ENCODE measurements at places on chromosomes 11 and 22.
A peak's percentile ranks its signal among the peaks of the same experiment; 100 is the strongest.

DNA sequence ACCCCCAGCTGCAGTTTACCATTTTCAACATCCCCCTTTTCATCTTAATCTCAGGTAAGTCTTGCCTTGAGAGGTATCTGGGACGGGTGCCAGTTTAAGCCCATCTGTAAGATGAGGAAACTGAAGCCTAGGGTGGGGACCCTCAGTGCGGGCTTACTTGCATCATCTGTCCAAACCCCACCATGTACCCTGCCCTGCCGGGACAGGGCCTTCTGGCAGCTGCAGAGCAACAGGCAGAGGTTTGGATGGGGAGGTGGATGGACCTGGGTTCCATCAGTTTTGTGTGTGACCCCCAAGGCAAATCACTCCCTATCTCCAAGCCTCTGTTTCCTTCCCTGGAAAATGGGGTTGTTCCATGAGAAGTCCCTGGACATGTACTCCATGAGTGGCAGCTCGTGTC, 67.5 kb downstream of the MN1 start:
- no peak for DNase-seq

- DNase-seq, result no peak
Observed at GRCh38 chr11:3981084-3981633, 113.4 kb upstream of the RRM1 start.

DNA sequence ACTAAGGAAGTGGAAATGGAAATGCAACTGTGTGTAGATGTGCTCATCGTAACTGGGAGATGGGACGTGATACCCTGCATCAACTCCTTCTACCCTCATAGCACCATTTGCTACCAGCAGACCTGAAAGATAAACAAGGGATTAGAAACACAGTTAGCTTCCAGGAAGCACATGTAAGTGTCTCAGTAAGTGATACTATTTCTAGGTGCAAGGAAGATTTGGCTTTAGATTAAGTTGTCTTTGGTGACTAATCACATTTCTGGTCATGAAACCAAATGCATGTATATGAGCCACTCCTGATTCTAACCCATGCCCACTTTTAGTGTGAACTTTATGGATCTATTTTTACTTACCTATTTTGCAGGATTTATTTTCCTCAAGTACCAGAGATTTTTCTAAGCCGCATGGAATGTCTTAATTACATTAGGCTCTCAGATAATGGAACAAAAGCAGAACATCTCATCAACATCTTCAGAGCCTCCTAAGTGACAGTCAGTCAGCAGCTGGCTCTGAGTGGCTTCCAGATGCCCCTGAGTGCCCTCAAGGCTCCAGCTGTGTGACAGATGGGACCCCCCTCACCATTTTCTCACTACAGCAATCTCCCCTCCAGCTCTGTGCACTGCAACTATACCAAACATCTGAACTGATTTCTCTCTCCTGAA, 21.2 kb downstream of the SLC5A12 start:
- DNase-seq, result no peak

GRCh38 chr11:58004664-58005063, 19.0 kb upstream of the OR9Q1 start:
- no peak for DNase-seq

DNA sequence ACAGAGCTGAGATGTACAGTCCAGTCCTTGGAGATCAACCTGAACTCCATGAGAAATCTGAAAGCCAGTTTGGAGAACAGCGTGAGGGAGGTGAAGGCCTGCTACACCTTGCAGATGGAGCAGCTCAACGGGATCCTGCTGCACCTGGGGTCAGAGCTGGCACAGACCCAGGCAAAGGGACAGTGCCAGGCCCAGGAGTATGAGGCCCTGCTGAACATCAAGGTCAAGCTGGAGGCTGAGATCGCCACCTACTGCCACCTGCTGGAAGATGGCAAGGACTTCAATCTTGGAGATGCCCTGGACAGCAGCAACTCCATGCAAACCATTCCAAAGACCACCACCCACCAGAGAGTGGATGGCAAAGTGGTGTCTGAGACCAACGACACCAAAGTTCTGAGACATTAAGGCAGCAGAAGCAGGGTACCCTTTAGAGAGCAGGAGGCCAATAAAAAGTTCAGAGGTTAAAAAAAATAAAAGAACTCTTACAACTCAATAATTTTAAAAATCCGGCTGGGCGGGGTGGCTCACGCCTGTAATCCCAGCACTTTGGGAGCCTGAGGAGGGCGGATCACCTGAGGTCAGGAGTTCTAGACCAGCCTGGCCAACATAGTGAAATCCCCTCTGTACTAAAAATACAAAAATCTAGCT, 69.9 kb upstream of the RTL6 start:
- DNase-seq, result peak; percentile 30

GRCh38 chr22:42459287-42460063, 27.3 kb upstream of the NFAM1 start:
- DNase-seq, result no peak

DNA sequence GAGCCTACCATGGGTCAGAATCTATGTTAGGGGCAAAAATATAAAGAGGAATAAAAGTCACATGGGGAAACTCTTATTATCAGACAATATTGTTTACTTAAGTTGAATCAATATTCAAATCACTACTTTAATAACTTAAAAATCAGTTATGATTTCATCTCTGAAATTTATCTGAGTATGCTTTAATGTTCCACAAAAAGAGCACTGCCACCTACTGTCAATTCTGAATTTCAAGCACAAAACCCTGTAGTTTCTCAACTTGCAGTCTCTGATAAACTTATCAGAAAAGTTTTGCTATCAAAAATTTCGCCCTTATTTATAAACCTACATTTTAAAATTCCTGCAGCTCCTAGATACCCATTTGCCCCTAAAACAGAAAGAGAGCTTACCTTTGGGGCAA, 47.3 kb downstream of the RDX start:
- DNase-seq, result peak; percentile 5

GRCh38 chr11:66412110-66412509, 8.7 kb upstream of the NPAS4 start:
- no peak for DNase-seq

GRCh38 chr11:120039039-120039438, 98.9 kb downstream of the TRIM29 start:
- DNase-seq, result no peak

DNA sequence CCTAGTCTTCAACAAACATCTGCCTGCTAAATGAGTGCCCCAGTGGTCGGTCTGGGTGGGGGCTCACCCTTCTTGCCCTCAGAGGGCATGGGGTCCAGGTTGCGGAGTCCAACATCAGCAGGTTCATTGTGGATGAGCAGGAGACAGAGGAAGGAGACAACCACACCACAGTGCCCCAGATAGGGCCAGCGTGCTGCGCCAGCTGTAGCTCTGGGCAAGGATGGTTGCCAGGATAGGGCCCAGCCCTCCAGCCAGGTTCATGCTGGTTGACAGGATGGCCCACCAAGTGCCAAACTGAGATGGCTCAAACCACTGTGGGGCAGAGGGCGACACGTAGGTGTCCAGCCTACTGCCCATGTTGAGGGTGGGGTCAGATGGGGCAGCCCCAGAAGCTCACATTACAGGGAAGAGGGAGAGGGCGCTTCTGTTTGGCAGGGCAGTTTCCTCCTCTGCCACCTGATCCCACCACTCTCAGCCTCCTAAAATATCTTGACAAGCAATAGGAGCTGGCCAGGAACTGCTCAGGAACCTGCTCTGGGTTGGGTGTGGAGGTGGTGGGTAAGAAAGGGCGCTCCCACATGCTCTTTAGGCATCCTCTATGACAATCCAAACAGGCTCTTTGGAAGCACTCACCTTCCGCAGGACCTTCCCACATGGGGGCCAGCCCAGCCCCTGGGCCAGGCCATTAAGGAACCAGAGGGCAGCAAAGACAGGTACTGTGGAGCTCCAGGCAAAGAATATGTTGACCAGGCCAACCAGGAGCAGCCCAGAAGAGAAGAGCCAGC, 2.9 kb downstream of the SLC37A4 start:
- DNase-seq, result no peak

GRCh38 chr11:1770528-1770927, 6.8 kb upstream of the CTSD start:
- no peak for DNase-seq

DNA sequence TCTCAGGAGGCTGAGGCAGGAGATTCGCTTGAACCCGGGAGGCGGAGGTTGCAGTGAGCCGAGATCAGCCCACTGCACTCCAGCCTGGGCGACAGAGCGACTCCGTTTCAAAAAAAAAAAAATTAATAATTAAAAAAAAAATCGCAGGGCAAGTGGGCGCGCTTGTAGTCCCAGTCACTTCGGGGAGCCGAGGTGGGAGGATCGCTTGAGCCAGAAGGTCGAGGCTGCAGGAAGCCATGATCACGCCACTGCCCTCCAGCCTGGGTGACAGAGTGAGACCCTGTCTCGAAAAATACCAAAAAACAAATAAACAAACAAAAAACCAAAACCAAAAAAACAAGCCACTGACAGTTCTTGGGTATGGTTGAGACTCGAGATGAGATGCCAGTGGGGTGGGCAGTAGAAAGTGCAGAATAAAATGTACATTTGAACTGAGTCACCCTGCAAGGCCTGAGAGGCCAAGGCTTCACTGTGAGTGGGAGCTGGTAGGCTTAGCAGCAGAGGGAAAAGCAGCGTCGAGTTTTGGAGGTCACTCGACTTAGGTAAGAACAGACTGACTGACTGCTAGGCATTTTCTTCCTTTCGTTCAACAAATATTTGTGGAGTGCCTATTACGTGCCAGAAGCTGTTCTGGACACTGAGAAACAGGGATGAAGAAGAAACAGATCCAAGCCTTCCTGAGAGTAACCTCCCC, 635 bp upstream of the LDHA start:
- DNase-seq, result peak; percentile 95

- DNase-seq, result peak; percentile 45
Observed at GRCh38 chr22:20946080-20946986, 20.7 kb upstream of the AIFM3 start.

DNA sequence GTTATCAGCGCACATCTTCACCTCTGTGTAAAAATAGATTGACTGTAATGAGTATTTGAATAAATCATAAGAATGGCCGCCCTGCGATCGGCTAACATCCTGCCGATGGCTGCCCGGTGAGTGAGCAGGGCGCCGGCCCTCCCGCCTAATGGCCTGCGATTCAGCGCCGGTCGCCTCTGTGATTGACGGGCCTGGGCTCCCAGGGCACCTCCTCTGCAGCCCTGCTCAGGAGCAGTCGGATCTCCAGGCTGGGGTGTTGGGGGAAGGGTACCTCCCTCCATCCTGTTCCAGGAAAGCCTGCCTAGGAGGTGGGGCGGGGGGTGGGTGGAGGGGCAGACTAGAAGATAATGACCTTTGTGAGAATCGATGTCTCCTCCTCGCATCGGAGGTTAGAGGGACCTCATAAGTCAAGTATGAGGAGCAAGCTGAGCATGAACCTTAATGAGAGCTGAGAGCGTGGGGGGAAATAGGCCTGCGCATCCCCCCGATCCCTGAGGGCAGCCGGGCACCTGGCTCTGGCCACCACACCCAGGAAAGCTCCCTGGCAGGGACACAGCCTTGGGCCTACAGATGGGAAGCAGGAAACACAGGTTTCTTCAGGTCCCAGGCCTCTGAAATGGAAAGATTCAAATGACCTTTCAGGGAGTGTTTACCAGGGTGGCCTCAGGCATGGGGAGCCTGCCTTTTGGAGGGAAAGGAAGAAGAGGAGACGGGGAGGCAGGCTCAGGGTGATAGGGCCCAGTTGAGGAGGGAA, 71.7 kb downstream of the PKNOX2 start:
- DNase-seq, result no peak

DNA sequence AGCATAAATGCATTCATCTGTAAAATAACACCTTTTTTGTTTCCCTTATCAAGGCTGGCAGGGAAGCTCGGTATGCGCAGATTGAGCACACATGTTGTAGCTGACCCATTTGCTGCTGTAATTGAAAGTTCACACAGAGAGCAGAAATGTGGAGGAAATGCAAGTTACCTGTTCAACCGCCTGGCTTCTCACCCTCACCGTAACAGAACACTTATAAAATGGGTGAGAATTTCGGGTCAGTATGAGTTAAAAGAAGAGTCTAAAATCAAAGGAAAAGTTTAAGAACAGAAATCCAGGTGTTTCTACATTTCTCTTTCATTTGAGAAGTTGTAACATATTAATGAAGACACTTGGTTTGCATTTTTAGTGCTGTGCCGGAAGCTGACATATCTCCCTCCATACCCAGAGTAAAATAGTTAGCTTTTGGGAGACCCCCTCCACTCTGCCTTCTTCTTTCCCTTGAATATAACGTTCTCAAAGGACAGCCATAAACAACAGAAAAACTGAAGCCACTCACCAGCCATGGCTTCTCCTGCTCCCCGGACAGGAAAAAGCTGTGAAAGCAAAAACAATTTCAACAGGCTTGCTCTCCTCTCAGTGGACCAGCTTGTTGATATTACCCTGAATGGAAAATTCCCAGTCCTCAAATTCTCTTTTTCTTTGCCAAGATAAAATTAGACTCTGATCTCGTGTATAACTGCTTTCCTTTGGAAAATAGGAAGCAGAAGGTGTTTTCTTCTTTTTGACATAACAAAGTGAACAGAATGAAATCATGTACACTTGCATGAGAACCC, at the start of gene CASP12:
TSS of gene CASP12 (minus strand) at position 570 of the 794 bp plus-strand sequence.
- DNase-seq, result no peak

DNA sequence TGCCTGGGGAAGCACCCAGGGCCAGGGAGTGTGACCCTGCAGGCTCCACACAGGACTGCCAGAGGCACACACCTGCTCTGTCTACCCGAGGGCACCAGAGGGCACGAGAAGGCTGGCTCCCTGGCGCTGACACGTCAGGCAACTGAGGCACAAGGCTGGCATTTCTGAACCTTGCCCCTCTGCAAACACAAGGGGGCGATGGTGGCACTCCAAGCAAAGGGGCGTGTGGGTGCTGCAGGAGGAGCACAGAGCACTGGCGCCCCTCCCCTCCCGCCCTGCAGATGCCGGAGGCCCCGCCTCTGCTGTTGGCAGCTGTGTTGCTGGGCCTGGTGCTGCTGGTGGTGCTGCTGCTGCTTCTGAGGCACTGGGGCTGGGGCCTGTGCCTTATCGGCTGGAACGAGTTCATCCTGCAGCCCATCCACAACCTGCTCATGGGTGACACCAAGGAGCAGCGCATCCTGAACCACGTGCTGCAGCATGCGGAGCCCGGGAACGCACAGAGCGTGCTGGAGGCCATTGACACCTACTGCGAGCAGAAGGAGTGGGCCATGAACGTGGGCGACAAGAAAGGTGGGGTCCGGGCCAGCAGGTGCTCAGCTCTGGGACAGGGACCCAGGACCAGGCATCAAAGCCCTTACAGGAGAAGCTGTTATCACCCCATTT, 20.8 kb upstream of the TXNRD2 start:
- DNase-seq, result peak; percentile 73

- DNase-seq, result no peak
Observed at GRCh38 chr22:28004021-28004420, 85.0 kb upstream of the PITPNB start.

- DNase-seq, result no peak
Observed at GRCh38 chr22:41910050-41911000, 4.5 kb downstream of the SHISA8 start.
